ENCODE measurements at places on chromosomes 1 and 21. TPM values are rescaled to one million over a fixed set of nuclear protein-coding genes. Genes with fewer than 3 reads are reported as not detected.

Gene CZIB
- total RNA-seq, result 48.5 TPM

Gene DFFB
- total RNA-seq, result 16.4 TPM

Gene LRRC39
- total RNA-seq, result 2.1 TPM

Gene KCTD3
- total RNA-seq, result 46.3 TPM

GRCh38 chr1:99580451-99580850 lies 65.5 kb upstream of the PALMD start:
- no peaks in the 10 kb centered on the region for H3K36me3 ChIP-seq
- H3K4me1 ChIP-seq, result peaks cover 18% of the 10 kb centered on the region
- H3K4me3 ChIP-seq, result no peak overlapping the region
- no peak for DNase-seq

DNA sequence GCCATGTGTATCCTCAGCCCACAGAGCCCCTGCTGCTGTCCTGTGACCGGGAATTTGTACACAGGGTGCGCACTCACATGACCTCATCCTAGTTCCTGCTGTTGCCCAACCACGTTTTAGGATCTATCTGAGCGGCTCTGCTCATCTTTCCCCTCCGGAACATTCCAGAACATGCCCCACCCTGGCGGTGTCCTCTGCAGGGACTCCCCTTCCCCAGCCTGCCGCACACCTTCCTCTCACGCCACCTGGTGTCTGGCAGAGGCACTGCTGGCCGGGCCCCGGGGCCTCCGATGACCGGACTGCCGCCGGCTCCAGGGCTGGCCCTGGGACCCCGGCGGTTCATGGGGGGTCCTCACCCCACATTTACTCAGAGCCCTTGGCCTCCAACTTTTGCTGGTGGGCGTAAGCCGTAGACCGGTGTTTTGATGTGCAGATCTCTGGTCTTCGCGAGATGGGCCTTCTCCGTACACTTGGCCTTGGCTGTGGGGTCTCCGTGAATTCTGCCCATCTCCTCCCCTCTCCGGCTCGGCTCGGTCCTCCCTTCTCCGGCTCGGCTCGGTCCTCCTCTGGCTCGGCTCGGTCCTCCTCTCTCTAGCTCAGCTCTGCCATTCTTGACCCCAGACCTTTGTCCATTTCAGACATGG lies 29.5 kb downstream of the ARHGEF16 start:
- H3K27ac ChIP-seq, result no peak overlapping the region
- peak; percentile 55 for DNase-seq
- peaks cover 11% of the 10 kb centered on the region for H3K36me3 ChIP-seq

- H3K36me3 ChIP-seq, result peaks cover 8% of the 10 kb centered on the region
- H3K4me1 ChIP-seq, result no peaks in the 10 kb centered on the region
- DNase-seq, result no peak
- no peak overlapping the region for H3K4me3 ChIP-seq
Measured at GRCh38 chr1:77253211-77253610, 28.6 kb upstream of the AK5 start.

DNA sequence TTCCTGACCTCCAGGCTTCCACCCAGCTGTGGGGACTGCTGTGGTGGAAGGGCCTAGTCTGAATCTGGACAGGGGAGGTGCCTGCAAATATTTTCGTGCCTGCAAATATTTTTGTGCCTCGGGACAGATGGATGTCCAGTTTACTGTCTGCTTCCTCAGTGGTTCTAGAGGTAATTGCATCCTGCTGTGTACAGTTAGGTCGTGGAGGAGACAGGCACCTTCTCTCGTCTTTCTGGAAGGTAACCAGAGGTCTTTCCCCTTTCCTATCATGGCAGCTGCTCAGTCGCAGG lies 53.8 kb upstream of the TINAGL1 start:
- peaks cover 16% of the 10 kb centered on the region for H3K36me3 ChIP-seq
- DNase-seq, result no peak
- H3K27me3 ChIP-seq, result no peaks in the 10 kb centered on the region
- no peak overlapping the region for H3K4me3 ChIP-seq

Data from glutamatergic neuron (in vitro differentiated cells).